Skeletal muscle cell (primary cell): ENCODE measurements at places on chromosomes 3 and 15.

DNA sequence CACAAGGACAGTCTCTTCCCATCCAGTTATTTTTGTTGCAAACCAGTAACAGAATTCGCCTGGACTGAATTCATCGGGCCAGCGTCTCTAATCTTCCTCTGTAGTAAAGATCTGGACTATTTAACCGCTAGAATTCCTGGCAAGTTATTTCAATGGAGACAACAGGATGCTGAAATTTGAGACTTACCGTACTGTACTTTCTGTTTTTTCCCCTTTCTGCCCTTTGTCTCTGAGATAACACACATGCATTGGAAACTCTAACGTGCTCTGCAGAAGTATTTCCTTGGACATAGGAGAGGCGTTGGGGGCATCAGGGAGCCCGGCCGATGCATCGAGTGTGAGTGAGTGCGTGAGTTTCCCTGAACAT lies 61.5 kb downstream of the ASB7 start:
- no peak for DNase-seq

DNA sequence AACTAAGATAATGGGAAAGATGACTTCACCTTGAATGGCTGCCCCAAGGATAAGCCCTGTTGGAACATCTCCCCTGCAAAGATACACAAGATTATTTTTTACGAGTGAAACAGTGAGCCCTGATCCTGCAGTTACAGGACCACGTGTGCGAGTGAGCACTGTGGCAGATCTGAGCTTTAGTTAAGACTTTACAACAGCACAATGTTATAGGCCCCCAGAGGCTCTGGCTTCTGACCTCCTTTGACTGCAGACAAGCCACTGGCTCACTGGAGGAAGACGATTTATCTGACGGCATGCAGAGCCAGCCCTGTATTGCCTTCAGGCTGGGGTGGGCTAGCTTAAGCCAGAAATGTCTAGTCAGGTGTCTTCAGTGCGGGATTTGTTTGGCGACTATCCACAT lies 174.4 kb downstream of the ARRDC4 start:
- DNase-seq = no peak

- DNase-seq = peak; percentile 12
These were observed 41.9 kb upstream of the CCNB2 start for GRCh38 chr15:59063042-59063441.

DNA sequence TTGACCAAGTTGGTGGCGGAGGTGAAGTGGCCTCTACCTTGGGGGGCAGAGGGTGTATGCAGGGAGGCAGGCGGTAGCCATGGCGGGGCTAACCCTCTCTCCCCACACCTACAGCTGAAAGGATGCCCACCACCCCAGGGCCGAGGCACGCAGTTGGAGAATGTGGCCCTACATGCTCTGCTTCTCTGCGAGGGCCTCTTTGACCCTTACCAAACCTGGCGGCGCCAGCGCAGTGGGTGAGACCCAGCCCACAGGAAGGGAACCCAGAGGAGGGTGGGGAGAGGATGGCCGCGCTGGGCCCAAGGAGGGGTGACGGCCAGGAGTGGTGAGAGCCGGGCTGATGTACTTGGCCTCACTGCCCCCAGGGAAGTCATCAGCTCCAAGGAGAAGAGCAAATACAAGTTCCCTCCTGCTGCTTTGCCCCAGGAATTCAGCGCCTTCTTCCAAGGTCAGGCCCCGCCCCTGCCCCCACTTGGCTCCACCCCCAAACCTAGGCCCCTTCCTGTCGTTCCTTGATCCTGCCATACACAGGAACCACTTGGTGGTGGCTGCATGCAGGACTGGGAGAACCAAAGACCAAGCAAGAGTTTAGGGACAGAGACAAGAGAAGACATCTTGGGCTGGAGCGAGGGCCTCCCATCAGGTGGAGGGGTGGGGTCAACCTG lies 9.8 kb downstream of the NBEAL2 start:
- no peak for DNase-seq
